SK-N-DZ (cell line): ENCODE measurements at places on chromosomes 2 and 18.

GRCh38 chr18:37403100-37403781 lies 162.4 kb downstream of the CELF4 start:
- peak; percentile 29 for DNase-seq

DNA sequence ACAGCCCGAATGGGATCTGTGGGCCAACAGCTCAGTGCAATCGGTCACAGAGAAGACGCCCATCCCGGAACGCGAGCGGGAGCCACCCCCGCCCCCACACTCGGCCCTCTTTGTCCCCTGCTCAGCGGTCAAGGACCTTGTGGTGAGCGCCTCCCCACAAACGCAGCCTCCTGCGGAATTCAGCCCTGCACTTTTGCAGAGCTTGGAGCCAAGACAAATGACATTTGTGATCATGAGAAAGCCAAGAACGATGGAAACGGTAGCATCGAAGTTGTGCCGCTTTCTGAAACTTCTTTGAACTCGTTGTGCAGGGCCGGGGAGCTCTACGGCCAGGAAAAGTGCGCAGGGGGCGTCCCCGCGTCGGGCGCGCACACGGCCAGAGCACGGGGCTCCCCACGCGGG lies 6.7 kb upstream of the SALL3 start:
- DNase-seq, result no peak

DNA sequence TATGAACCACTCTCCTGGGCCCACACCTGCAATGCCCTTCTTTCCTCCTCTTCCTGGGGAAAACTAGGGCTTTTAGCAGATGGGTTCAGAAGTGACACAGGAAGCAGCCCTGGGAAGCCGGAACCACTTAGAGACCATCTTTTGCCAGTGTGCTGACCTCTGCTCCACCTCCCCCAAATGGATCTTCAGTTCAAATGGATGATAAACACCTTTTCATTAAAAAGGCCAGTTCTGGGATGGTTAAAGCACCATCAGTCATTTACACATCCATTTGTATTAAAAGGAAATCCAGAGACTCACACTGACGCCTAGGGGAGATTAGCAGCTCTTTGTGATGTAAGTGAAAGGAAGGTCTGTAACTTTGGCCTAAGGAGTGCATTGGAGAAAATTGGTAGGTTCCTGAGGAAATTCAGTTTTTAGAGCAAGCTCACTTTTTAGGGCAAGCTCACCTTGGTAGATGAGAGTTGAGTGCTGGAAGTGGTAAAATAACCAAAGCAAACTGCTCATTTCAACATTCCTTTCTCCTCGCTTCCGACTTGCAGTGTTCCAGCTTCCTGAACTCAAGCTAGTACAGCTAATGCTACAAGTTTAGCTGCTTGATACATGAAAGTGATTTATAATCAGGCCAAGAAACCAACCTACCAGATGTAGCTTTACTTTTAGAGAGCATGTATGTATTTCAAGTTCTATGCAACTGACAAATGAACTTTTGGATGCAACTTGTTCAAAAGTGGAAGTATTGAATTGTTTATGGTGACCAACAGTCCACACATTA lies 47.7 kb downstream of the ACTR2 start:
- DNase-seq, result no peak

GRCh38 chr2:97699765-97700444 lies 13.5 kb upstream of the ZAP70 start:
- peak; percentile 74 for DNase-seq

DNA sequence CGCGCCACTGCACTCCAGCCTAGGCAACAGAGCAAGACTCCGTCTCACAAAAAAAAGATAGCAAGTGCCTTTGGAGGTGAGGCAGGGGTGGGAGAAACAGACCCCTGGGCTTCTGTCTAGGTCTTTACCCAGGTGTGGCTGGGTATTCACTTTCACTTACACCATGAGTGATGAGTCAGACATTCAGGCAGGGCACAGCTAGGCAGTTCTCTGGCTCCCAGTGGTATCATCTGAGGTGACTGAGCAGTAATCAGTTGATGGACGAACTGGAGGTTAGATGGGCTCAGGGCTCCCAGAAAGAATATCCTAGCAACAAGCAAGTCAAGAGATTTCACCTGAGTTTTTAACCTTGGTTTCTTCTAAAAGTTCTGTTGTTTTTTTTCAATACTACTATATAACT lies 107.0 kb upstream of the RAB6C start:
- DNase-seq, result no peak

GRCh38 chr2:240412211-240412861 lies 23.1 kb upstream of the GPC1 start:
- peak; percentile 51 for DNase-seq

- no peak for DNase-seq
Observed at GRCh38 chr2:171522788-171523087, 464 bp downstream of the CYBRD1 start.

DNA sequence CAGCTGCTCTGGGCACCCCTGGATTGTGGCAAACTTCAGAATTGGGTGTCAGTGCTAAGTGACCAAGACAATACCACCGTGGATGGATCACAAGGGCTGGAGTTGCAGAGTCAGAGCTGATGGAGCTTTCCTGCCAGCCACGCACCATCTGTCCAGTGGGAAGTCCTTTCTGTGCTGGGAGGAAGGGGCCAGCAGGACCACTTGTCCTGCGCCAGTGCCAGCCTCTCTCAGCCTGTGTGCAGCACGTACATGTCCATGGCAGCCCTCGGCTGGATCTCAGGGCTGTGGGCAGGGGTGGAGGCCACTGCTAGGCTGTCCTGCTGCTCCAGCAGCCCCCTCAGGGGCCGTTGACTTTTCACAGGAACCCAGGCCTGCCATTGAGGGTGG lies 33.3 kb downstream of the RAB31 start:
- no peak for DNase-seq

DNA sequence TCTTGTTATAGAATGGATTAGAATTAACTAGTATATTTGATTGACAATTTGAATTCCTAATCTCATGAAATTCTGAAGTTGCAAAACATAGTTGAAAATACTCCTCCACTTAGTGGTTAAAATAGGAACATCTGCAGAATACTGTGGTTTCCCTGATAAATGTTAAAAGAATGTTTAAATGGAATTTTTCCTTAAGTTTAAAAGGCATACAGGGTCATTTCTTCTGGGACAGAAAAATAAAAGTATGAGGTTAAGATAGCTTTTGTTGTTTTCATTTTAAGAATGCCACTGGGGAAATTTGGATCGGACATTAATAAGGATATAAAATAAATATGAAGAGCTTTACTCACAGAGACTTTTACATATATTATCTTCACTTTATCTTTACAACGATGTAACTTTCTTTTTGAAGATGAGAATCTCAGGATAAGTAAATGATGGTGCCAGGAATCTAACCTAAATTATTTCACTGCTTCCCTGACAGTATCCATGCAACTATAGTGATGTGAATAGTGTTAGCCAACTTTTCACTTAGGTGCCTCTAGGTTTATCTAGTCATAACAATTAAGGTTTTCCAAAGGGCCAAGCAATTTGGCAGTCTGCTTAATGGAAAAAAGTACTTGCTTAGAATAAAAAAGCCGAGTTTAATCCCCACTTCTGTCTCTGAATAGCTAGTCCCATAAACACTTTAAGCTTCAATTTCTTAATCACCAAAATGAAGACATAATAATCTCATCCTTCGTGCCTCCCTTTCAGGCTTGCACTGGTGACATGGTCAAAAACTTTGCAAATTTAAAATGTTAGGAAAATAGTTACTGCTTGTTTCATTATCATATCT lies 151.8 kb upstream of the STK17B start:
- no peak for DNase-seq

DNA sequence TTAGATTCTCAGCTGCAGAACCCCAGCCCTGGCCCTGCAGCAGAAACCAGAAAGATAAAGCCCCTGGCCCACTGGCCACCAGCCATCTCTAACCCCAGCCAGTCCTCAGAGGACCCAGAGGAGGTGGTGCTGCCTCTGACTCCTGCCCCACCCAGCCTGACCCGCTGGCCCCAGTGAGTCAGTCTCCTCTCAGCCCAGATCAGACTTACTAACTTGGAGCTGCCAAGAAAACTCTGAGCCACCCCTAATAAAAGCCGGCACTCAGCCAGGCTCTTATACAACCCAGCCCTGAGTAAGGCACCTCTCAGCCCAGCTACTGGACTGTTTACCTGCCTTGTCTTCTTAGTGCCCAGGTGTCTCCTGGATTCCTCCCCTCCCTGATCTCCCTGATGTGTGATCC lies 2.0 kb downstream of the SLC14A2 start:
- DNase-seq, result no peak

GRCh38 chr2:187529248-187529976 lies 24.8 kb downstream of the TFPI start:
- DNase-seq, result no peak

DNA sequence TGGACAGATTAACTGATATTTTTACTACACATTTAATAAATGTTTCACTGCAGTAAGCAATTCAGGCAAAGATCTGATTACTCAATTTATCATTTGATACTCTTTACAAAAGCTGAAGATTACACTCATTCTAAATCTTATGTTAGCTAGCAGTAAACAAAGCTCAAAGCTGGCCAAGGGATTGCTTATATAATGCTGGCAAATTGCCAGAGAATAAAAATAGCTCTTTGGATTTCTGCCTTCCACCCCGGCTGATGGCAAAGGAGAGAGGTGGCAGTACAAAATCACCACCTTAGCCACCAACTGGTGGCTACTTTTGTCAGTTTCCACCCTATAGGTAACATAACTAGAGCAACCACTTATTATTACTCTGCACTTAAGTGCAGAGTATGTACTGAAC lies 320.5 kb downstream of the FSIP2 start:
- no peak for DNase-seq
